ENCODE measurements at places on chromosomes 16 and 17.

- peak; percentile 27 for DNase-seq
Observed at GRCh38 chr17:18124345-18125126, 16.0 kb downstream of the MYO15A start.

DNA sequence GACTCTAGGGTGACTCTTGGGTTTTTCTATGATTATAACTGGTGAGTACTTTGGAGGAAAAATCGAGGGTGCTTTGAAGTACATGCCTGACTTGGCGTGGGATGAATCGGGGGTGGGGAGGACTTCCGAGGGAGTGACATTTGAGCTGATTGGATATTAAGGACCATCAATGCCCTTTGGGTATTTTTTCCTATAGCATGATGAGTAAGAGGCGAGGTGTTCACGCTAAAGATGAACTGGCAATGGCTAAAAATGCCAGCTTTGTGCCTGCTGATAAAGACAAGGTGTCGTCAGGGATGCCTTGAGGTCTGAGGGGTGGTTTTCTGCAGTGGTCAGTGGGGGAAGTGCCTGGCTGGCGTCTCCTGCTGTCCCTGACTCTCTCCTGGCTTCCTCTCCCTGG is 25.3 kb downstream of the USP43 start:
- DNase-seq = no peak

- DNase-seq = no peak
Observed at GRCh38 chr16:19172098-19172780, 4.2 kb downstream of the SYT17 start.

- DNase-seq = no peak
Observed at GRCh38 chr16:71754652-71755051, 30.2 kb upstream of the PHLPP2 start.

- no peak for DNase-seq
Observed at GRCh38 chr16:55565086-55565485, 1.4 kb upstream of the CAPNS2 start.
